Upper lobe of right lung (tissue), 1 donor: ENCODE measurements at places on chromosomes 16 and 17. TPM values are rescaled to one million over a fixed set of nuclear protein-coding genes. Genes with fewer than 3 reads are reported as not detected.

- no peak for DNase-seq
- H3K27ac ChIP-seq: no peak overlapping the region
- peaks cover 24% of the 10 kb centered on the region for H3K36me3 ChIP-seq
- H3K4me1 ChIP-seq: no peaks in the 10 kb centered on the region
- no peaks in the 10 kb centered on the region for H3K27me3 ChIP-seq
These were observed 29.1 kb downstream of the TUBD1 start for GRCh38 chr17:59863616-59864015.

AANAT gene
- total RNA-seq: not detected

GRCh38 chr17:879546-880442 lies 97.6 kb downstream of the MRM3 start:
- no peaks in the 10 kb centered on the region for H3K27me3 ChIP-seq
- no peaks in the 10 kb centered on the region for H3K36me3 ChIP-seq
- no peak overlapping the region for H3K4me3 ChIP-seq
- peak; percentile 90 for DNase-seq
- H3K4me1 ChIP-seq: peaks cover 46% of the 10 kb centered on the region
- H3K27ac ChIP-seq: peak overlapping the region; percentile 43

DHX8 gene
- 50.8 TPM for total RNA-seq

CDH11 gene
- total RNA-seq: 176 TPM

TNFSF13 gene
- total RNA-seq: 101 TPM

TEX14 gene
- 1.3 TPM for total RNA-seq

DNA sequence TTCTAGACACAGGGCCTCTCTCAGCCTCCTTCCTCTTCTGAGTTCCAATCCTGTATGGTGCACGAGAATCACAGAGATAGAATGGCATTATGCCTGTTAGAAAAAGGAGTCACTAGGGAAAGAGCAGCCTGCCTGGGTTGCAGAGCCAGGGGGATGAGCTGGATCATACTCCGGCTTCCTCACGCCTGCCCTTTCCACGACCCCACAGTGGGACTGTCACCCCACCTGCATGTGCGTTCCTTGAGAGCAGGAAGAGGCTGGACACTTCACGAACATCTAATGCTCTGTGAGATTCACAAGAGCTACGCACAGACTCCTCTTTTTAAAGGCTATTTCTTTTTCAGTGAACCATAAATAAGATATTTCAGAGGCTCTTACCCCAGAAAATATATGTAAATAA lies 54.8 kb downstream of the N4BP1 start:
- DNase-seq: no peak
- no peak overlapping the region for H3K4me3 ChIP-seq
- no peak overlapping the region for H3K27ac ChIP-seq
- H3K27me3 ChIP-seq: no peaks in the 10 kb centered on the region
- peaks cover 43% of the 10 kb centered on the region for H3K36me3 ChIP-seq

GRCh38 chr16:14437426-14437825 lies 192.6 kb downstream of the PARN start:
- H3K4me1 ChIP-seq: no peaks in the 10 kb centered on the region
- H3K27ac ChIP-seq: no peak overlapping the region
- no peaks in the 10 kb centered on the region for H3K27me3 ChIP-seq
- DNase-seq: no peak

DNA sequence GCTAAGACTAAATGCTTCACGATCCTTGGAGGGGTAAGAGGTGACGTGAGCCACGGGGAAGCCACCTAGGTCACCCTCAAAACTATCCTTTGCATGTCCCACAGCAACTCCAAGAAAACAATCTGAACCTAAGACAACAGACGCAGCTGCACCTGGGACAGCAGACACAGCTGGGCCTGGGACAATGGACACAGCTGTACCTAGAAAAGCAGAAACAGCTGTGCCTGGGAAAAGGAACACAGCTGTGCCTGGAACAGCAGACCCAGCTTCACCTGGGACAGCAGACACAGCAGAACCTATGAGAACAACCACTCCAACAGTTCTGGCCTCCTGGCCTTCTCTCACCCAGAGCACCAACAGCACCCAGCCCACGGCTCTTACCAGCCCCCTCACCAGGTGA lies 11.7 kb upstream of the CD300LD start:
- H3K4me1 ChIP-seq: no peaks in the 10 kb centered on the region
- no peaks in the 10 kb centered on the region for H3K27me3 ChIP-seq
- no peak for DNase-seq
- H3K27ac ChIP-seq: no peak overlapping the region
- no peaks in the 10 kb centered on the region for H3K36me3 ChIP-seq
- no peak overlapping the region for H3K4me3 ChIP-seq

- H3K4me1 ChIP-seq: no peaks in the 10 kb centered on the region
- peaks cover 15% of the 10 kb centered on the region for H3K27me3 ChIP-seq
- H3K4me3 ChIP-seq: no peak overlapping the region
- H3K36me3 ChIP-seq: no peaks in the 10 kb centered on the region
- no peak for DNase-seq
These were observed 114.4 kb downstream of the ASIC2 start for GRCh38 chr17:33178681-33179080.

MYO15A gene
- 2.8 TPM for total RNA-seq

- DNase-seq: no peak
- H3K4me1 ChIP-seq: no peaks in the 10 kb centered on the region
These were observed 24.3 kb downstream of the METTL22 start for GRCh38 chr16:8645831-8646230.

- peaks cover 15% of the 10 kb centered on the region for H3K4me1 ChIP-seq
- no peak overlapping the region for H3K27ac ChIP-seq
- peaks cover 18% of the 10 kb centered on the region for H3K36me3 ChIP-seq
- H3K4me3 ChIP-seq: no peak overlapping the region
These were observed 32.6 kb downstream of the ERN1 start for GRCh38 chr17:64097196-64097936.

SNAI3 gene
- 7.0 TPM for total RNA-seq

- H3K4me3 ChIP-seq: no peak overlapping the region
- H3K4me1 ChIP-seq: no peaks in the 10 kb centered on the region
- no peaks in the 10 kb centered on the region for H3K27me3 ChIP-seq
- no peaks in the 10 kb centered on the region for H3K36me3 ChIP-seq
- no peak overlapping the region for H3K27ac ChIP-seq
These were observed 40.2 kb upstream of the BPTF start for GRCh38 chr17:67785122-67785477.

GRCh38 chr16:9232102-9232770 lies 140.8 kb downstream of the HAPSTR1 start:
- no peaks in the 10 kb centered on the region for H3K36me3 ChIP-seq
- no peak overlapping the region for H3K27ac ChIP-seq
- DNase-seq: no peak
- H3K4me3 ChIP-seq: no peak overlapping the region
- no peaks in the 10 kb centered on the region for H3K4me1 ChIP-seq
- H3K27me3 ChIP-seq: peaks cover 5% of the 10 kb centered on the region

GCGR gene
- total RNA-seq: not detected

DNA sequence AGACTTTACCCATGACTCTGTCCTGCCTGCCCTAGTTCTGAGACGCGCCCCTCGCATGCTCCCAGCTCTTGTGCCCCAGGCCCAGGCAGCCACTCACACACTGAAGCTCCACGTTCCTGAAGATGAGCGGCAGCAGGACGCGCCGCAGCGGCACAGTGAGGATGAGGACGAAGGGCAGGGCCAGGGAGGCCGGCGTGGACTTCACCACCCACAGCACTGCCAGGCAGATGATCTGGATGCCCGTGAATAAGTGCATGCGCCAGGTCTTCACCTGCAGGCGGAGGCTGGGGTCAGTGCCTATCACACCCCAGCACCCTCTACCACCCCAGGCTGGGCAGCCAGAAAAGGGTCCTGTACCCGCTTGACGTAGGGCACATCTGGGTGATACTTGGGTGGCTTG lies 16.9 kb downstream of the SLC4A1 start:
- peaks cover 19% of the 10 kb centered on the region for H3K4me1 ChIP-seq
- no peaks in the 10 kb centered on the region for H3K27me3 ChIP-seq
- H3K36me3 ChIP-seq: no peaks in the 10 kb centered on the region
- no peak overlapping the region for H3K27ac ChIP-seq
- DNase-seq: no peak

- DNase-seq: no peak
- H3K27me3 ChIP-seq: no peaks in the 10 kb centered on the region
- no peaks in the 10 kb centered on the region for H3K36me3 ChIP-seq
- H3K4me3 ChIP-seq: no peak overlapping the region
These were observed 873.3 kb upstream of the SOX9 start for GRCh38 chr17:71247441-71248015.

- H3K4me1 ChIP-seq: peaks cover 32% of the 10 kb centered on the region
- H3K27ac ChIP-seq: peak overlapping the region; percentile 73
- DNase-seq: peak; percentile 90
- peak overlapping the region; percentile 19 for H3K4me3 ChIP-seq
- no peaks in the 10 kb centered on the region for H3K27me3 ChIP-seq
These were observed 24.2 kb downstream of the STAT5A start for GRCh38 chr17:42312285-42313130.

GRCh38 chr16:1877804-1878203 lies 5.8 kb upstream of the MEIOB start:
- DNase-seq: peak; percentile 40
- H3K36me3 ChIP-seq: no peaks in the 10 kb centered on the region
- H3K27me3 ChIP-seq: peaks cover 22% of the 10 kb centered on the region
- H3K27ac ChIP-seq: no peak overlapping the region

MOSMO gene
- total RNA-seq: 11.4 TPM

GRCh38 chr16:65947951-65948350 lies 418.5 kb upstream of the CDH5 start:
- DNase-seq: no peak
- H3K27me3 ChIP-seq: no peaks in the 10 kb centered on the region
- no peaks in the 10 kb centered on the region for H3K36me3 ChIP-seq
- no peak overlapping the region for H3K4me3 ChIP-seq
- H3K4me1 ChIP-seq: no peaks in the 10 kb centered on the region
- no peak overlapping the region for H3K27ac ChIP-seq

AATK gene
- total RNA-seq: 72.5 TPM

DNA sequence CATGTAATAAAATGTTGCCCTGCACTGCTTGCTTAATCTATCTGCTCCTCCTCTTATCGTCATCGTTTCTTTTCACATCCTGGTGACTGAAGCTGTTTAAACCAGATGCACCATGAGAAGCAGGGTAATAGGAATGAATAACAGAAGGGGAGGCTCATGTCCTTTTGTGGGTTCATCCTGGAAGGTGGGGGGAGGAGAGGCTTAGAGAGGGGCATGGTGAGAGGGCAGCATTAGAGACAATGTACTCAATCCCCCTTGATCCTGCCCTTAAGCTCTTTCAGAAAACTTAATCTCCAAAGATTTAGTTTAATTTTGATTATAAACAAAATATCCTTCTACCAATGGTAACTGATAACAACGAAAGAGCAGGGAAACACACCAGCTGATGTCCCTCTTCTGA lies 248.5 kb downstream of the CA10 start:
- H3K36me3 ChIP-seq: no peaks in the 10 kb centered on the region
- no peaks in the 10 kb centered on the region for H3K27me3 ChIP-seq
- no peak overlapping the region for H3K27ac ChIP-seq
- H3K4me3 ChIP-seq: no peak overlapping the region

DNA sequence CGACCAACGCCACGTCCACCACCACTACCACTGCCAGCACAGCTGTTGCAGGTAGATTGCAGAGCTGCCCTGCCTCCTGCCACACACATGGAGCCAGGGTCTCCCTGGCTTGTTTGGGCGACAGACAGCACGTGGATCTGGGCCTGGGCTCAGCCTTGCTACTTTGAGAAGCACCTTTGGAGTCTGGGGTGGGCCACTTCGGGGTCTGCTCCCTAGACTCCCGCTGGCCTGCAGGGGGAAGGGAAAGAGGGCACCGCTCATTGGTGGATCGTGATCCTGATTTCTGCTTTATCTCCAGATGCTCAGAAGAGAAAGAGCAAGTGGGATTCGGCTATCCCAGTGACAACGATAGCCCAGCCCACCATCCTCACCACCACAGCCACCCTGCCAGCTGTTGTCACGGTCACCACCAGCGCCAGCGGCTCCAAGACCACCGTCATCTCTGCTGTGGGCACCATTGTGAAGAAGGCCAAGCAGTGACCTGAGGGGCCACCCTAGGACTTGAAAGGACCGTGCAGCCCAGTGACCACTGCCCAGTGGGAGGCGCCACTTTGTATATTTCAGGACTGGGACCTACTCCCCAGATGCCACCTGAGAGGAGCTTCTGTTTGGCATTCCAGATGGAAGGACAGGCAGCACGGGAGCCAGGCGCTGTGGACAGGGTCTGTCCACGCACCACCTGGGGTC lies 15.1 kb upstream of the ITGB4 start:
- peaks cover 12% of the 10 kb centered on the region for H3K4me1 ChIP-seq
- H3K27ac ChIP-seq: peak overlapping the region; percentile 40
- no peak for DNase-seq

DNA sequence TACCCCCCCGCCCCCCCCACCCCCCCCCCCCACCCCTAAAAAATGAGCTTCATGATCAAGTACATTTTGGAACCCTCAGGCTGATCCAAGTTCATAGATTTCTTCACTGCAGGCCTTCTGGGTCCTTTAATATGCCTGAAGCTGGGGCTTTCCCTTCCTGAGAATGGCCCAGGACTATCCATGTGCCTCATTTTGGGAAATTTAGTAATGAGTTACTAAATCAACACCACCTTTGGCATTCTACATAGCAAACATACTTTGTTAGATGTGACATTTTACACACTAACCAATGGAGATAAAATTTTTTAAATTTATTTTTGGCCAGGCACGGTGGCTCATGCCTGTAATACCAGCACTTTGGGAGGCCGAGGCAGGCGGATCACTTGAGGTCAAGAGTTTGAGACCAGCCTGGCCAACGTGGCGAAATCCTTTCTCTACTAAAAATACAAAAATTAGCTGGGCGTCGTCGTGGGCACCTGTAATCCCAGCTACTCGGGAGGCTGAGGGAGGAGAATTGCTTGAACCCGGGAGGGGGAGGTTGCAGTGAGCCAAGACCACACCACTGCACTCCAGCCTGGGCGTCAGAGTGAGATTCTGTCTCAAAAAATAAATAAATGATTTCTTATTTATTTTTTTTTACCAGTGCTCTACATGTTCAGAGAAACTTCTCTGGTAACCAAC lies 14.0 kb downstream of the HERPUD1 start:
- no peak overlapping the region for H3K4me3 ChIP-seq
- DNase-seq: no peak
- H3K36me3 ChIP-seq: peaks cover 56% of the 10 kb centered on the region
- H3K27ac ChIP-seq: peak overlapping the region; percentile 48

GRCh38 chr17:57356153-57356718 lies 99.9 kb downstream of the MSI2 start:
- no peaks in the 10 kb centered on the region for H3K36me3 ChIP-seq
- H3K27me3 ChIP-seq: no peaks in the 10 kb centered on the region
- peak overlapping the region; percentile 74 for H3K27ac ChIP-seq
- no peak overlapping the region for H3K4me3 ChIP-seq
- DNase-seq: no peak

CDRT15L2 gene
- not detected for total RNA-seq

TBC1D3K gene
- not detected for total RNA-seq

DNA sequence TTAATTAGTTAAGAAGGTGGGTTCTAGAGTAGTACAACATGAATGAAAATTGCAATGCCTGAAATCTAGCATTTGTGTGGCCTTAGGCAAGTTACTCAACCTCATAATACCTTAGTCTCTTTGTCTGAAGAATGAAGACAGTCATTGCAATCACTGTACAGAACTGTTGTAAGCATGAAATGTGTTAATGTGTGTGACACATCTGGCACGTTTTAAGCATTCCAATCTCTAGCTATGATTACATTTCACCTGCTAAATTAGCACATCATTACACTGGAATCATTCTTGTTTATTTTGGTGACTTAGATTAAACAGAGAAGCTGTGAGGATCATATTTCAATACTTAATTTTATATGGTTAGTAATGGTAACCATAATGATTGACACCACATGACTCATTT lies 629.7 kb upstream of the KIF2B start:
- no peaks in the 10 kb centered on the region for H3K4me1 ChIP-seq
- no peak for DNase-seq
- H3K4me3 ChIP-seq: no peak overlapping the region
- H3K36me3 ChIP-seq: no peaks in the 10 kb centered on the region
